ENCODE measurements at places on chromosomes 7 and 10. TPM values are rescaled to one million over a fixed set of nuclear protein-coding genes. Genes with fewer than 3 reads are reported as not detected.
A peak's percentile ranks its signal among the peaks of the same experiment; 100 is the strongest.

The ATOH7 gene
- 0.02 TPM for polyA plus RNA-seq

GRCh38 chr7:147904219-147904576 is 686.4 kb upstream of the C7orf33 start:
- DNase-seq: no peak

The RADIL gene
- polyA plus RNA-seq: 6.0 TPM

The SYCE1 gene
- 0.08 TPM for polyA plus RNA-seq

- DNase-seq: no peak
Observed at GRCh38 chr10:47344996-47345870, 2.9 kb upstream of the RBP3 start.

- DNase-seq: peak; percentile 34
Observed at GRCh38 chr7:32564542-32564941, 69.3 kb downstream of the AVL9 start.

DNA sequence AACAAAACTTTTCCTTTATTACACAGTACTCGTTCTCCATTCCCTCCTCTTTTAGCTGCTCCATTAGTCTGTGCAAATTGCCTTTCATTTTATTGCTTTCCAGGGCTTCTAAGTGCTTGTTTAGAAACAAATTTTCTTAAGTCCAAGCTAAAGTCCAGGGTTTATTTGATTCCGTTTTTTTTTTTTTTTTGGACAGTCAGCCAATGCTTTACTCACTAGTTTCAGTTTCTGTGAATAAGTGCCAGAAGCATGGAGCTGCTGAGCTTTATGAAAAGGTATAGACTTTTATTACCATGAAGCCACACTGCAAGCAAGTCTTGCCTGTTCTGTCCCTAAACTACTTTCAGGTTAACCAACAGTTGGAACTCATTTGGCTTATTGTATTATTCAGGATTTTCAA is 455.0 kb downstream of the GFRA1 start:
- DNase-seq: peak; percentile 80

- no peak for DNase-seq
Observed at GRCh38 chr10:1736972-1737221, 428 bp downstream of the ADARB2 start.

DNA sequence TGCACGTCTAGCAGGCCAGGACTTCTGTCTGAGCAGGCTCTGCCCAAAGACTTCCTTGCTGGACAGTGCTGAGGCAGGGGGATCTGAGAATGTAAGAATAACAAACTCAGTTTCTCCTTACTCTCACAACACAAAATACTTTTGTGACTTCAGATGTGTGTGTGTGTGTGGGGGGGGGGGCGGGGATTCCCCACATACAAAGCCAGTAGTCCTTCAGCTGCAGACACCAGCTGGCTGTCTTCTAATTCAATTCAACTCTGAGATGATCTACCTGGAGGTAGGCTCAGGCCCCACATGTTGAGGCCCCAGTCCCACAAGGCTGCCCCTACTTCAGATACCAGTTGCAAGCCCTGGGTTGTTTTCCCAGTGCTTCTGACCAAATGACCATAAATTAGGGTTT is 4.7 kb upstream of the CXCL12 start:
- no peak for DNase-seq

DNA sequence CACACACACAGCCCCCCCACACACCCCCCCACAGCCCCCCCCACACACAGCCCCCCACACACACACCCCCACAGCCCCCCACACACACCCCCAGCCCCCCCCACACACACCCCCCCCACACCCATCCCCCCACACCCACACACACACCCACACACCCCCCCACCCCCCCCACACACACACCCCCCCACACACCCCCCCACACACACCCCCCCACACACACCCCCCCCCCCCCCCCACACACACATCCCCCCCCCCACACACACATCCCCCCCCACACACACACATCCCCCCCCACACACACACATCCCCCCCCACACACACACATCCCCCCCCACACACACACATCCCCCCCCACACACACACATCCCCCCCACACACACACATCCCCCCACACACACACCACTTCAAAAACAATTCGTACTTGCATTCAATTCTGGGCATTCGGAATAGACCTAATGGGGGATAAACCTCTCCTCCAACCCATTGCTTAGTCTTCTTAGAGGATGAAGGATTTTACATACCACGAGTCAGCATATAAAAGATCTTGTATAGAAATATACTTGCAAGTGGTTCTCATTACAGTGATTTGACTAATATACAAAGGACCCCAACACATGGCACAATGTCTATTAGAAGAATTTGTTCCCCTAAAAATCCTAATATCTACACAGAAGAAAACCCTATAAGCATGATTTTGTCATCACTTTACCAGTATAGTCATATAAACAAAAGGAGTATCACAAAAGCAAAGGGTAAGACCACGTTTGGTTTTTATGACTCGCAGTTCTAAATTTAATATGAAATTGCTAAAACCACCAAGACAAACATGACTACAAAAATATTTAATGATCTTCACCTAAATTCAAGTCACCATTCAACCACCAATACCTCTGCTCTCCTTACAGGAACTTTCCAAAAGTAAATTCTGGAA is 80.9 kb downstream of the DIP2C start:
- no peak for DNase-seq

DNA sequence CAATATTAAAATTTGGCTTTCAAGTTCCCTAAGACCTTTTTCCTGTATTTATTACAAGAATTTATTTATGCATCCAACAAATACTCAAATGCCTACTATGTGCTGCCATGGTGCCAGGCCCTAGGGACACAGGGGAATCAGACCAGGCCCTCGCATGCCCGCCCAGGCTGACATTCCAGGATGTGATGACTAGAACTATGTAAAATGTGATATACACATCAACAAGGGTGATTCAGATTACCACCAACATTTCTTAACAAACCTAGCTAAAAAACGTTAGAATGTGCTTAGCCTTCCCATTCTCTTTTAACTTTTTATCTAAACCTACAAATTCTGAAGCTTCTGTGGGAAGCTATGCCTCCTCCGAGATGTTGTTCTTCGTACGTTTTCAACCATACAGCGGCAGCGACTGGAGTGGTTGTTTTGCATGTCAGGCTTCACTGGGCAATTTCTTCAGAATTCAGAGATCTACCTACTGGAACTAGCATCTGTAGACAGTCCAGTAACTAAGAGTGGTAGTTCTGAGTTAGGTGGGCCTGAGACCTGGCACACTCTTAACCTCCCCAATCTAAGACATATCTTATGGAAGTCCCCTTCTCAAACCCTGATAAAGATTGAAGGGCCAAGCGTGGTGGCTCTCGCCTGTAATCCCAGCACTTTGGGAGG is 22.1 kb downstream of the GNA12 start:
- no peak for DNase-seq

The PRKCQ gene
- polyA plus RNA-seq: 2.8 TPM

DNA sequence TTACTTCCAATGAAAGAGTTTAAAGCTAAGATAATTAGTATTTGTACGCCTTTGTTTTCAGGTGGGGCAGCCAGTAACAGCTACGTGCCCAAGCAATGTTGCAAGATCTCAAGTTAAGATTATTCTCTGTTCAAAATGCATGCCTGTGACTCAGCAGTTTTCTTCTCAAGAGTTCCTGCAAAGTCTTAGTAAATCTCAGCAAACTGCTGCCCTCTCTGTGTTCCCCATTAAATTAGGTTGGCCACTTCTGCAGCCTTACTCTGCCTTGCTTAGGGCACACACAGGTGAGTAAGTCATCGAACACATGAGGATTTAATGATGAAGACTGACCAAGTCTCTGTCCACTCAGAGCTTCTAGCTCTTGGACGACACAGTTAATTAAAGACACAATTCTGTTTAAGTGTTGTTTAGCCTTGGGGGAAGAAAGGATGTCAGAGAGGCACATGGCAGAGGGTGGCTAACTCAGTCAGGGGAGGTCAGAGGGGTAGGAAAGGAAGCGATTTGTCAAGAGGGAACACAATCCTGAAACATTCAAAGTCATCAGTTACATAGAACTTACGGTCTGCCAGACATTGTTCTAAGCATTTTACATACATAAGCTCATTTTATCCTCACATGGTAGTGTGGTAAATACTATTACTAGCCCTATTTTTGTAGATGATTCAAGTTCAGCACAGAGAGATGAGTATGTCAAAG is 20.2 kb upstream of the SLC35G1 start:
- DNase-seq: no peak

The TMEM236 gene
- polyA plus RNA-seq: 0.65 TPM

DNA sequence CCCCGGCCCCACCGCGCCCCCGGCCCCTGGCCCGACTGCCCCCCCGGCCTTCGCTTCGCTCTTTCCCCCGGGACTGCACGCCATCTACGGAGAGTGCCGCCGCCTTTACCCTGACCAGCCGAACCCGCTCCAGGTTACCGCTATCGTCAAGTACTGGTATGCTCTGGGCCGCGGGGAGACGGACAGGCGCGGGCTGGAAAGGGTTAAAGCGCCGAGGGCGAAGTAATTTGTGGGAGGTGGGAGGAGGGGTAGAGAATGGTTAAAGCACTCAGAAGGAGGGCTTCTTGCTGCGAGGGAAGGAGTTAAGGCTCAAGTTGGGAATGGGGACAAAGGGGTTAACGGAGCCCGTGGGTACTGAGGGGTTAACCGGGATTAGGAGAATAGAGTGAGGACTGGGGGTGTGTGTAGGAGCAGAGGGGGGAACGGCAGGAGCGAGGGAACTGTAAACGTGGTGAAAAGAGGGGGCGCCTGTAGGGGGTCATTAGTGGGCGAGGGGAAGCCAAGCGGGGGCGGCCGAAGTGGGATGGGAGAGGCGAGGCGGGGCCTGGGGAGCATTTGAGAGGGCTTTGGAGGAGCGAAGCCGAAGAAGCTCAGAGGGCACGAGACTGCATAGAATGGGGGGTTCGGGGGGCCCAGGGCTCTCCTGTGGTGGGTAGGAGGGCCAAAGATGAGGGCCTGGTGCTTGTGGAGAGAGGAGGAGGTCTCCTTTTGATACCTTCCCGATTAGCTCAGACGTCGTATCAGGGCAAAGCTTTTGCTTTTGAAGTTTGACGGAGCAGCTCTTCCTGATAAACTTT is 605 bp downstream of the SUFU start:
- peak; percentile 57 for DNase-seq

DNA sequence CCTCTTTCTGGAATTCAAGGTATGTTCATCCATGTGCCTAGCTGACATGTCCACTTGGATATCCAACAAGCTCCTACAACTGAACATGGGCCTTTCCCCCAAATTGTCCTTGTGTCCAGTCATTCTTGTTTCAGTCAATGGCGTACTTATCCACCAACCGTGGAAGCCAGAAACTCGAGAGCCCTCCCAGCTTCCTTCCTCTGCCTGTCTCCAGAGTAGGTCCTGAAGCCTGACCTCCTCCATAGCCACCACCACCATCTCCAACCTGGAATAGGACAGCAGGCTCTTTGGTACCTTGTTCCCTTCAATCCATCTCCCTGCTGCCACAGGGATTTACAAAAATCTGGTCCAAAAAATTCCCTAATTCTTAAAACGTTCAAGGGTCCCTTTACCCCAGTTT is 305.1 kb downstream of the RPS24 start:
- no peak for DNase-seq

- no peak for DNase-seq
Observed at GRCh38 chr7:36626111-36626510, 98.2 kb downstream of the AOAH start.

The CLDN15 gene
- polyA plus RNA-seq: 5.9 TPM

The ANXA8 gene
- 12.5 TPM for polyA plus RNA-seq

The FAM180A gene
- polyA plus RNA-seq: 0.65 TPM

DNA sequence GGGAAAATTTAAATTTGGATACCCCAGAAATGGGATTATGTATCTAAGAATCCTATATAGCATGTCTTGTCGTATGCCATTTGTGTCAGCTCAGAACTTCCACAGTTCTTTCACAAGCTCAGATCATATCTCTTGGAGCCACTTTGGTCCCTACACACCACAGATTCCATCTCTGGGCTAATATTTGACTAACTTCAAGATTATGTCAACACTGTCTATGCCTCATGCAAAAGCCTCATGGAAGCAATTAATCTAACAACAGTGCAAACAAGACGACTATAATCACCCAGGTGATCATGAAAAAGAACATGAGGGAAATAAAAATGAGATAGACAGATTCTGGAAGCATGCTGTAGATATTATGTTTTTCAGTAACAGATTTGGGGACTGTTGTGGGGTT is 189.1 kb downstream of the LRRTM3 start:
- DNase-seq: no peak

DNA sequence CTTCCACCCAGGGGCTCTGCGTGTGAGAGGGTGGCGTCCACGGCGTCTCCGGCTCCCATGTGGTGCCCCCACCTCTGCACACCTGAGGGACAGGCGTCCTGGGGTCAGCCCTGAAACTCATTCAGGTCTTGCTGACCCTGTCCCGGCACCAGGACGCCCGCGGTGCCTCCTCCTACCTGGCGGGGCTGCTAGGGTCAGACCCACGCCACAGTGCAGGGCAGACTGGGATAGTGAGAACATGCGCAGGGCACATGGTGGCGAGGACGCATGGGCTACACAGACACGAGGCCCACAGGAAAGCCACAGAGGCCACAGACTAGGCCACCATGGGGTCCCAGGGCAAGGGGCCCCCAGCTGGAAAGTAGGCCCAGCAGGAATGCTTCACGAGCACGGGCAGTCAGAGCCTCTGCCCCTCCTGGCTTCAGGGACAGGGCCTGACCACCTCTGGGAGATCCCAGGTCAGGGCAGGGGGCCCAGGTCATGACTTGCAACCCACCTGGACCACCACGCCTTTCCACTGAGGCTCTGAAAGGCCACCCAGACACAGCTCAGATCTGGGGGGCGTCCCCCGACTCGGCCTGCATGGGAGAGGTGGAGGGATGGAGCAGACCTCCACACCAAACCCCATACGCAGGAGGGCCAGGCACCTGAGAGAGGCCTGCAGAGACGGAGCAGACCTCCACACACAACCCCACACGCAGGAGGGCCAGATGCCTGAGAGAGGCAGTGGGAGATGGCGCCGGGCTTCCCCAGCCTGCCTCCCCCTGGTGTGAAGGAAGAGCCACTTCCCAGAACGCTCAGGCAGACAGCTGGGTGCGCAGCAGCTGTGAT is 188.6 kb downstream of the ELFN1 start:
- no peak for DNase-seq

Data from lung (tissue), 17 donors.